ENCODE measurements at places on chromosomes 6 and 20.

GRCh38 chr6:71345476-71346333 is 57.1 kb downstream of the OGFRL1 start:
- no peak for DNase-seq

- no peak for DNase-seq
These were observed 145.3 kb downstream of the AIG1 start for GRCh38 chr6:143205991-143206390.

DNA sequence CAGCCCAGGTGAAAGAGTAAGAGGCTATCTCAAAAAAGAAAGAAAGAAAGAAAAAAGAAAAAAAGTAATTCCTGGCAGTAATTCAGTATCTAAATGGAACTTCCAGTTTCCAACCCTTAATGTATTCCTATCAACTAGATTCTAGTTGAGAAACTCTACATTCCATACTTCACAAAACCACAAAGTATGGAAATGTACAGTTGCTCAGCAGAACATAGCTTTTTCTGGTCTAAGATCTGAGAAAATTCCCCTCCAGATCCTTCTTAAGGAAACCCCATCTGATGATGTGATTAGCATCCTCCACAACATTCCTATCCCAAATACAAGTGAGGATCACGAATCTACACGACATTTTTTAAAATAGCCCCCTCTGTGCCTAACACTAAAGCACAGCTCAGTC is 3.6 kb downstream of the ARMH2 start:
- no peak for DNase-seq

- DNase-seq = no peak
These were observed 5.8 kb upstream of the CDC5L start for GRCh38 chr6:44381739-44382138.

DNA sequence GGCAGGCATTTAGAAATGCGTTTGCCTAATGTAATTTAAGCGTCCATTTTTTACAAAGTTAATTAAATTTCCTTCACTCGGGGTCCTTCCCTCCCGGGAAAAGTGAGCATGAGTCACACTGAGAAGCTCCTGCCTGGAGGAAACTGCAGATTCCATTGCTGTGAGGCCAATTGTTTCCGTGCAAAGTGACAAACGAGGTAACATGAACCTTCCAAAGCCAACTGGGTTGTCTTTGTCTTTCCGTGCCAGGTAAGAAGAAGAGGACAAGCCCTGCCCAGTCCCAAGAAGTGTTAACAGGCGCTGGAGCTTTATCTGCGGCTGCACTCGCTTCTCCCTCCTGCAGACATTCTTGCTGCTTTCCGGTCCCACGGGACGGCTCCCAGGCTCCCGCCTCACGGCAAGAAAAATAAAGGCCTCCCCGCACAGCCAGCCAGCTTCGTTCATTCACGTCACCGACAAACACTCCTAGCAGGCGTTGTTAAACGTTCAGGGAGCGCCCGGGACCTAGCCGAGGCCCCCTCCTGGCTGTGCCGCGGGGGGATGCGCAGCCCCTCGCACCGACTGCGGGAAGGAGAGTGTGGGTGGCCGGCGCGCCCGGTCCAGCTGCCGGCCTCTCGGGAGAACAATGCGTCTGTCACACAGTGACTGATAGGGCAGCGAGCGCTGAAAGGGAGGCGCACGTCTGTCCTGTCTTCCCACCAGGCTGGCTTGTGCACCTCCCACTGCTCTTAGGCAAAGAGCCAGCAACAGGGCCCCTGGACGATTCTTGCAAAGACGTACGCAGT is 61.5 kb upstream of the HDDC2 start:
- DNase-seq = no peak

- DNase-seq = no peak
These were observed 985 bp upstream of the VNN2 start for GRCh38 chr6:132758689-132759088.

Data from CD4-positive, alpha-beta T cell treated with Interleukin-15 for 4 hours (primary cell).